Glutamatergic neuron (in vitro differentiated cells): ENCODE measurements at places on chromosomes 5 and 9. TPM values are rescaled to one million over a fixed set of nuclear protein-coding genes. Genes with fewer than 3 reads are reported as not detected.
A peak's percentile ranks its signal among the peaks of the same experiment; 100 is the strongest.

DNA sequence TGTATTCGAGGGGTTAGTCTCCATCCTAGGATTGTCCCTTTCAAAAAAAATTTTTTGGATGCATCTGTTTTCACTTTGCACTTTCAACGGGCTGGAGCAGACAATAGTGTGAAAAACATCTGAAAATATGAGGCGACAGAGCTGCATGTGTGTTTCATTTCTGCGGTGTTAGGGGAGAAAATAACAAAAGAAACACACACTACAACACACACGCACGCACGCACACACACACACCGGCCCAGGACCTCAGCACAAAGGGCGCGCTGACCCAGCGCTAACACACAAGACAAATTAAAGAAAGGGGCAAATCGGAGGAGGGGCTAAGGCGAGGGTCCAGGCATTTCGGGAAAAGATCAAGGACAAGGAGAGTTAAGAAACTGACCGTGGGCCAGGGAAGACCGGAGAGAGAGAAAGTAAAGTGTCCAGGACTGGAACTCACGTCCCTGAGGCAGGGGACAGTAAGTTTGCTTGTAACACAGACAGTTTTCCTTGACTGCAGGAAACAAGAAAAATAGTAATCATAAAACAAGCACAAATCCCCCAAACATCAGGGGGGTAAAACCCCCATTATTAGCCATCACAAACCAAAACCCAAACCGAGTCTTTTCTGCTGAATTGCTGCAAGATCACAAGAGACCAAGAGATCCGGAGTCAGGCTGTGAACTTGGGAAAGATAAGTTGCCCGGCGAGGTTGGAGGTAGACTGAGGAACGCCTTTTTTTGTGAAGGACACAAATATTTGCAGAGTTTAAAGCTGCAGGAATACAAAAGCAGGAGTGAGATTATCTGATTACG lies 302.1 kb downstream of the PARP8 start:
- H3K36me3 ChIP-seq = no peaks in the 10 kb centered on the region
- peaks cover 33% of the 10 kb centered on the region for H3K27me3 ChIP-seq
- H3K27ac ChIP-seq = peak overlapping the region; percentile 98
- peak overlapping the region; percentile 95 for H3K4me3 ChIP-seq

GRCh38 chr5:160188141-160189015 lies 40.9 kb upstream of the FABP6 start:
- peaks cover 11% of the 10 kb centered on the region for H3K27me3 ChIP-seq
- H3K4me3 ChIP-seq = peak overlapping the region; percentile 42
- H3K36me3 ChIP-seq = peaks cover 15% of the 10 kb centered on the region
- peak overlapping the region; percentile 38 for H3K27ac ChIP-seq

DNA sequence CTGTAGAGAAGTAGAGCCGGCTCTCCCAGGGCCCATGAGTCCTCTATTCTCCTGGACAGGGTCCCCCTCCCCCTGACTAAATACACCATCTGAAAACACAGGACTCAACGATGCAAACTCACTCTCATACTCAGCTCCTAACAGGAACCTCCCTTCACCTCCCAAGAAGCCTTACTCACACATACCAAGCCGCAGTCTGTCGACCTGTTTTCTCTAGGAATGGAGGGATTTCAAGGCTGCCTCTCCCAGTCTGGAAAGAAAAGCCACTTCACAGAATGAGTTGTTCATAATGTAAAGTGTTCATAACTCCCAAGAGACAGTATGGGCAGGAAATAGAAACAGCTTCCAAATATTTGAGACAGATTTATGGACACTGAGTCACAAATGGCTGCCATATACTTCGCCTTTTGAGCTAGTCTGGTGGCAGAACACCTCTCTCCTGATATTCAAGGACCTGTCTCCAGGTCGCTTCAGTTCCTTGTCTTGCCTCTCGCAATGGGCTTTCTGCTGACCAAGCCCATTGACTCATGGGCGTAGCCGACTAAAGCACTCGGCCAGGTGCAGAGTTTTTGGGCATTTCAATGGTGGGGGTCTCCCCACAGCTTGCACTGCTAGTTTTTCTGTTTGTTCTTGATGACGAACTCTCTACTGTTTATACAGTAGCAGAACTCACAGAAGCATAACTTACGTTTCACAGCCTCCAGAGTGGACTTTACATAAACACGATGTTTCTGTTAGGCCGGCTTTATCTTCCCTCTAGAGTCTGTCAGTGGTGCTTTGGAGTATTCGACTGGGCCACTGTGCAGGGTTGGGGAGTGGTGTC lies 25.0 kb upstream of the IL17B start:
- H3K36me3 ChIP-seq = no peaks in the 10 kb centered on the region
- H3K4me1 ChIP-seq = peaks cover 12% of the 10 kb centered on the region
- peaks cover 7% of the 10 kb centered on the region for H3K27me3 ChIP-seq
- no peak overlapping the region for H3K27ac ChIP-seq

The DNAJC18 gene
- total RNA-seq = 55.9 TPM

- H3K36me3 ChIP-seq = peaks cover 9% of the 10 kb centered on the region
- peaks cover 48% of the 10 kb centered on the region for H3K4me1 ChIP-seq
- DNase-seq = peak; percentile 62
- H3K27me3 ChIP-seq = peaks cover 9% of the 10 kb centered on the region
- H3K27ac ChIP-seq = peak overlapping the region; percentile 90
- H3K4me3 ChIP-seq = peak overlapping the region; percentile 80
Measured at GRCh38 chr9:104868687-104869404, 59.1 kb downstream of the ABCA1 start.

DNA sequence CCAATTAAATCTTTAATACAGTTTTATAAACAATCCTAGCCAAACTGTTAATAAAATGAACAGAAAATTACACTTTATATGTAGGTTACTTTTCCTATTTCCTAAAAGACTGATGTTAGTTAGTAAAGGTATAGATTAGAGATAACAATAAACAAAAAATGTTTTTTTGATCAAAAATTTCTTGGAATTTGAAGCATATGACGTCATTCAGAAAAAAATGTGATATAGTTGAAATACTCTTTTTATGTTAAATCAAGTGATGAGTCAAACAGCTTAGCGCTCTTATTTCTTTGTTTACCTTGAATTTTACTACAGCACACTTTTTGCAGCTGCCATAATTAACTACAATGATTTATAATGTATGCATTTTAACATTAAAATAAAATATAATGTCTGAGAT lies 195.8 kb downstream of the SLC12A2 start:
- H3K4me3 ChIP-seq = no peak overlapping the region
- H3K36me3 ChIP-seq = no peaks in the 10 kb centered on the region
- H3K27me3 ChIP-seq = no peaks in the 10 kb centered on the region
- DNase-seq = no peak

- H3K4me3 ChIP-seq = no peak overlapping the region
- no peaks in the 10 kb centered on the region for H3K4me1 ChIP-seq
- no peak overlapping the region for H3K27ac ChIP-seq
- no peaks in the 10 kb centered on the region for H3K36me3 ChIP-seq
- no peaks in the 10 kb centered on the region for H3K27me3 ChIP-seq
Measured at GRCh38 chr5:32837211-32837610, 126.1 kb downstream of the NPR3 start.

DNA sequence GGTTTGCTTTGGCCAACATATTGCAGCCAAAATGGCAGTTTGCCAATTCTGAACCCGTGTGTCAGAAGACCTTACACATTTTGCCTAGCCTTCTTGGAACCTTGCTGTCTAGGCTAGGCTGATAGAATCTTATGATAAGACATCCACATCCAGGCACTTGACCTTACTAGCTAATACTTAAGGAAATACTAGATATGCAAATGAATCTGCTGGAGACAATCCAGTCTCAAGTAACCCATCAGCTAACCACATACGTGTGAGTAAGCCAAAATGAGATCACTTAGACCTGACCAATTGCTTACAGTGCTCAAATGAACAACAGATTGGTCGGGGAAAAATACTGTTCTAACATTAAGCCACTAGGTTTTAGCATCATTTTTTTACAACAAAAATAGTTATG lies 1504.6 kb upstream of the CDH9 start:
- H3K4me3 ChIP-seq = no peak overlapping the region
- no peaks in the 10 kb centered on the region for H3K4me1 ChIP-seq
- no peak overlapping the region for H3K27ac ChIP-seq
- DNase-seq = no peak

DNA sequence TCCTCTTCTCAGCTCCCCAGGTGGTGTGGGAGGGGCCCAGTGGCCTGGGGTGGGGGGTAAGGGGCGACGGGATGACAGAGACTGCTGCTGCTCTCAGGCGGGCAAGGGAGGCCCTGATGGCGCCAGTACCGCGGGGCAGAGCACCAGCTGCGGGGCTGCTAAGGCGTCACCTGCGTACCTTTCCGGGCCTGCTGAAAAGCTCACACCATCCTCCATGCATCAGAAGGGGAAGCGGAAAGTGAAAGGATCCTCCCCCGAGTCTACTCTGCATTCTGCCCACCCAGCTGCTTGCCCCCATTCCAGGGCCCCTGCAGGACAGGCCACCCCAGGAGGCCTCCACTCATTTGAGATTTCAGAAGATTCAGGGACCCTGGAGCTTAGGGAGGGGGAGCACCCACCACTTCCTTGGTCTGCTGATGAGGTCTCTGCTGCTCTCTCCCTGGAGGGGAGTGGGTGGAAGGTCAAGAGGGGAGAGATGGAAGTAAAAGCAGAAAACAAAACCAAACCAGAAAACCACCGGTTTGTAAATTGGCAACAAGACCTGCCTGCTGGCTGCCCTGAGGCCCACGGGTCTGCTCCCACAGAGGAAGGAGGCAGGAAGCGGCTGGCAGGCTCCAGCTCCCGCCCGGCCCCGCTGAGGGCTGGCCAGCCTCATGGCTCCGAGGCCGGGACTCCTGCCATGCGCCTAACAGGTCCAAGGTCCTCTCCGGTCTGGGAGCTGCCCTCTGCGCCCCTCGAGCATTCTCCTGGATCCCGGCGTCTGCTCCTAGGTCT lies 33.6 kb downstream of the PRRT1B start:
- H3K4me1 ChIP-seq = peaks cover 11% of the 10 kb centered on the region
- peak overlapping the region; percentile 19 for H3K27ac ChIP-seq
- no peak overlapping the region for H3K4me3 ChIP-seq
- DNase-seq = no peak
- peaks cover 5% of the 10 kb centered on the region for H3K27me3 ChIP-seq

The SUB1 gene
- 172 TPM for total RNA-seq

- DNase-seq = no peak
- H3K36me3 ChIP-seq = peaks cover 16% of the 10 kb centered on the region
- no peak overlapping the region for H3K27ac ChIP-seq
- no peak overlapping the region for H3K4me3 ChIP-seq
Measured at GRCh38 chr5:92222449-92222848, 839.3 kb upstream of the ARRDC3 start.

DNA sequence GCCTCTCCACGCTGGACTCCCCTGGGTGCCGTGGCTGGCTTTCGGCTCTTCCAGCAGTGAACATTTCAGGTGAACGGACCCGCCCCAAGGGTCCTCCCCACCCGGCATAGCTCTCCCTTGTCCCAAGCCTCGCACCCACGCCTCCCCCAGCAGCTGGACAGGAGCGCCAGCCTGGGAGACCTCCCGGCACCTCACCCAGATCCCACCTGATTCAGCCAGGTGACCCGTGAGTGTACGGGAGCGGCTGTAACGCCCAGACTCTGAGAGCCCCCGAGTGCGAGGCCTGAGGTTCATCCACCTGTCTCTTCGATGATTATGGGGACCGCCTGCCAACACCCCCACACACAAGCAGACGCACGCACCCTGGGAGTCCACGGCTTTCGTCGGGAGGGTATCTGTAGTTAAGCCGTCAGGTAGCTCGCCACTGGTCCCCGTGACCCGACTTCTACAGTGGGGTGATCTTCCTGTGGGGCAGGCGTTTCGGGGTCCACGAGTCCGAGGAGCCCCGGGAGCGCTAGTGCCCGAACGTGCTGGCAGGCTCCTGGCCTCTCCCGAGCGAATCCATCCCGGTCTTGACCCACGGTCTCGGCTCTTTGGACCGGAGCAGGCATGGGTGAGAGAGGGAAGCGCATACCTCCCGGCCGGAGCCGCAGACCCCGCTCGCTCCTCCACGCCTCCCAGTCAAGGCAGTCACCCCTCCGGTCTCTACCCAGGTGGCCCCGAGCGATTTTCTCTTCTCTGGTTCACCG lies 14.9 kb downstream of the TRIM7 start:
- peaks cover 6% of the 10 kb centered on the region for H3K4me1 ChIP-seq
- peaks cover 42% of the 10 kb centered on the region for H3K27me3 ChIP-seq
- DNase-seq = no peak

GRCh38 chr5:411728-412127 lies 31.2 kb upstream of the EXOC3 start:
- no peak overlapping the region for H3K4me3 ChIP-seq
- H3K4me1 ChIP-seq = peaks cover 4% of the 10 kb centered on the region
- no peaks in the 10 kb centered on the region for H3K27me3 ChIP-seq
- no peak overlapping the region for H3K27ac ChIP-seq
- no peaks in the 10 kb centered on the region for H3K36me3 ChIP-seq
- peak; percentile 24 for DNase-seq

DNA sequence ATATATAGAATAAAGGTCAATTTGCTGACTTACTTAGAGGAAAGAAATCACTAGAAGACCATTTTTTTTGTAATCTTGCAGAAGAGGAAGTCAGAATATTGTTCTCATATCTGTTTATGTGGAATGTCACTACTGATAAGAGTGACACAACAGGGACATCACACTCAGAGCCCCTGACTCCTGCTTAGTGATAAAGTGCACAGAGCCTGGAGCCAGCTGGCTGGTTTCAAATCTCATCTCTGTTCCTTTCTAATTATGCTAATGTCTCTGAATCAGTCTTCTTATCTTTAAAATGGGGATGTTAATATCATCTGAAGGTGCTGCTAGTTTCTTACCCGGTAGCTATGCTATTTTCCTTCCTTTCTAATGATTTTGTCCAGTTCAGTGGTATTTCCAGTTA lies 58.6 kb upstream of the LIFR start:
- no peaks in the 10 kb centered on the region for H3K27me3 ChIP-seq
- no peak overlapping the region for H3K4me3 ChIP-seq
- H3K4me1 ChIP-seq = no peaks in the 10 kb centered on the region
- no peak overlapping the region for H3K27ac ChIP-seq
- no peaks in the 10 kb centered on the region for H3K36me3 ChIP-seq
- DNase-seq = no peak

DNA sequence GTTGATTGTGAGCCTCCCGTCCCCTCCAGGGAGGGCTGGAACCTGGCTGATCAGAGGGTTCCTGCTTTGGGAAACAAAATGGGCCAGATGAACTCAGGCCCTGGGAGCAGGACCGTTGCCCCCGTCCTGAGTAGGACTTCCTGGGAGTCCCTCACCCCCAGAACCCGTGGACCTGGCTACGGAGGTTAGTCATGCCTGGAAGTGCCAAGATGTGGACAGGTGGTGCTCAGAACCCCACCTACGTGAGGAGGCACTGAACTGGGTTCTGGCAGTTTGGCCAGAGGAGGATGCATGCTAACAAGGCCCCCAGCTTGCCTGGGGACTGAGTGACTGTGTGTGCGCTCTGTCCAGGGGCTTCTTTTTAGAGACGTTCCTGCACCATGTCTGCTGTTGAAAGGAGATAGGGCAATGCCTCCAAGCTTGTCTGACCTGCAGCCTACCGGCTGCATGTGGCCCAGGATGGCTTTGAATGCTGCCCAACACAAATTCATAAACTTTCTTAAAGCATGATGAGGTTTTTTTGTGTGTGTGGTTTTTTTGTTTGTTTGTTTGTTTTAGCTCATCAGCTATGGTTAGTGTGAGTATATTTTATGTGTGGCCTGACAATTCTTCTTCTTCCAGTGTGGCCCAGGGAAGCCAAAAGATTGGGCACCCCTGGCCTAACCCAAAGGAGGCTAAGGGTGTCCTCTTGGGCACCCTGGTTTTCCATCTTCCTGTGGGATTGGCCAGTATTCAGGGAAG lies 1.8 kb upstream of the DAB2IP start:
- no peak for DNase-seq
- peak overlapping the region; percentile 57 for H3K4me3 ChIP-seq
- no peak overlapping the region for H3K27ac ChIP-seq
- H3K4me1 ChIP-seq = peaks cover 17% of the 10 kb centered on the region
- peaks cover 7% of the 10 kb centered on the region for H3K27me3 ChIP-seq
- no peaks in the 10 kb centered on the region for H3K36me3 ChIP-seq

The NINJ1 gene
- total RNA-seq = 29.4 TPM
